GM03348 (cell line): ENCODE measurements at places on chromosomes 1 and 21.

- peak; percentile 79 for DNase-seq
These were observed 3.1 kb downstream of the PADI1 start for GRCh38 chr1:17207966-17208418.

- DNase-seq, result no peak
These were observed 48.5 kb downstream of the EVI5 start for GRCh38 chr1:92736395-92736794.

DNA sequence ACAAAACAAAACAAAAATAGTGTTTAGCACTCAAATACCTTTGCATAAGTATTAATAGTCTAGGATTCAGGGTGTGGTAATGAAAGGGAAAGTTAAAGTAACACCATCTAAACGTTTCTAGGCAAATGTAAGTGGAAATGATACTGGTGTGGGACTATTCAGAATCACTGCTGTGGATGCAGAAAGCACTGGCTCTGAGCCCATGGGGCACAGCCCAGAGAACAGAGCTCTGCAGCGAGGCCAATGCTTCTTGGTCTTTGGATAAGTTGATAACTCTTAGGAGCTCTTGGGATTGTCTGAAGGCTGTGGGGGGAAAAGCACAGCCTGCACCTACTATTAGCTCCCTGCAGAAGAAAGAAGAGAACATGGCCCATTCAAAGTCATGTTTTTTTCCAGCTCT is 21.4 kb upstream of the DNM3 start:
- DNase-seq, result no peak

DNA sequence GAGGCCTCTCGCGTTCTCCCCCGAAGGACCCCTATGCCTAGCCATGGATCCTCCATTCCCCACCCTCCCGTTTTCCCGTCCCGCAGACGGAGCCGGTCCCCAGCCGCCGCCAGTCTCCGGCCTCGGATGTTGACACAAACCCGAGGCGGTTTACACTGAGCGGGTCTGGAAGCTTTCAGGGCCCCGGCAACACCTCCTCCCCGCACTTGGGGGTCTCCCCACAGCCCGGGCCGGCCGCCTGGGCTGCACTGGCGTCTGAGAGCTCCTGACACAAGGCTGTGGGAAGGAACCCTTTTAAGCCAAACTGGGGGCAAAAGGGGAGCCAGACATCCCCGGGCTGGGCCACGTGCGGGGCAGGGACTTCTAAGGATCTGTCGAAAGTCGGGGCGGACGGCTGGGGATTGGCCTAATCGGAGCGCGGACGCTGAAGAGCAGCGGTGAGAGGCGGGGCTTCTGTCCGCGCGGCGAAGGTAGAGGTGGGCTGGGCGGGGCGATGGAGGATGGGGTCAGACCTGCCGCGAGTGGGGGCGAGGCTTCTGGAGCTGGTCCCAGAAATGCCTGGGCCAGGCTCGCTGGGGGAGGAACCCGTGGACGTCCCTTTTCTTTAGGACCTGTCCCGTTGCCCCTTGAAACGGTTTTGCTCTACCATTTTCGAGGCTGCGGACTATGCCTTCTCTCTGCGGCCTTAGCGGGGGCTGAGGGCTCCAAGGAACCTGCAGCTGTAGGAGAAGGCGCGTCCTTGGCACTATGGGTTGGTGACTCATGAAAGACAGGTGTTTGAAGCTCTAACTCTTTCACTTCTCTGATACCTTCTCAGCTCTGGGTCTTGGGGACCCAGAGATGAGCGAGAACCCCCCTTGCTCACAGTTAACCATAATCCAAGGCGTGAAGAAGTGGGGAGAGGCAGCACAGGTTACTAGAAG is 1.2 kb upstream of the HPCAL4 start:
- no peak for DNase-seq

DNA sequence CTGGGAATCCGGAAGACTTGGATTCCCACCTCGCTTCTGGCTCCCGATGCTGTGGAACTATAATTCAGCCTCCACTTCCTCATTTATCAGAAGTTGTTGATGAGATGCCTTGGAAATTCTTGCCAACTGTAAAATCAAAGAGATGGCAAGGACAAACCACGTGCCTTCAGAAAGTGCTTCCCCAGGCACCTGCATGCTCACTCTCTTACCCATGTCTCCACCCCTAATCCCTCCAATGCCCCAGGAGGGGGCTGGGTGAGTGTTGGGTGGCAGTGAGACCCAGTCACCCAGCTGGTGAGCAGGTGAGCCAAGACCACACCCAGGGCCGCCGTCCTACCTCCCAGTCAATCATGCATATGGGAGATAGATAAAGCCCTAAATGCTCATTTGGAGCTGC is 160.8 kb downstream of the PSMG1 start:
- no peak for DNase-seq

DNA sequence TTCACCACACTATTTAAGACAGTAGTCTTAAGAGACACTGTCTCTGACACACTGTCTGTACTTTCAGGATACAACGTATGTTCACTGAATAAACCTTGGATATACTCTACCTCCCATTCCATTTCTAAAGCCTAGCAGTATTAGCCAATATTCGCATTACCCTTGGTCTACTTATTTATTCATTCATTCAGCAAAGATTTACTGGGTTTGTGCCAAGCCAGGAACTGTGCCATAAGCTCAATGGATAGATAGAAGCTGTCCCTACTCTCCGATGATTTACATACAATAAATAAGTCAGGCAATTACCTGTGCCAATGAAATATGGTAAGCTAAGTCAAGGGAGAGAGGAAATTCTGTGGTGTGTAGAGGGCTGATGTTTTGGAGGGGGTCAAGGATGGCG is 195.2 kb upstream of the RAB4A start:
- DNase-seq, result no peak

DNA sequence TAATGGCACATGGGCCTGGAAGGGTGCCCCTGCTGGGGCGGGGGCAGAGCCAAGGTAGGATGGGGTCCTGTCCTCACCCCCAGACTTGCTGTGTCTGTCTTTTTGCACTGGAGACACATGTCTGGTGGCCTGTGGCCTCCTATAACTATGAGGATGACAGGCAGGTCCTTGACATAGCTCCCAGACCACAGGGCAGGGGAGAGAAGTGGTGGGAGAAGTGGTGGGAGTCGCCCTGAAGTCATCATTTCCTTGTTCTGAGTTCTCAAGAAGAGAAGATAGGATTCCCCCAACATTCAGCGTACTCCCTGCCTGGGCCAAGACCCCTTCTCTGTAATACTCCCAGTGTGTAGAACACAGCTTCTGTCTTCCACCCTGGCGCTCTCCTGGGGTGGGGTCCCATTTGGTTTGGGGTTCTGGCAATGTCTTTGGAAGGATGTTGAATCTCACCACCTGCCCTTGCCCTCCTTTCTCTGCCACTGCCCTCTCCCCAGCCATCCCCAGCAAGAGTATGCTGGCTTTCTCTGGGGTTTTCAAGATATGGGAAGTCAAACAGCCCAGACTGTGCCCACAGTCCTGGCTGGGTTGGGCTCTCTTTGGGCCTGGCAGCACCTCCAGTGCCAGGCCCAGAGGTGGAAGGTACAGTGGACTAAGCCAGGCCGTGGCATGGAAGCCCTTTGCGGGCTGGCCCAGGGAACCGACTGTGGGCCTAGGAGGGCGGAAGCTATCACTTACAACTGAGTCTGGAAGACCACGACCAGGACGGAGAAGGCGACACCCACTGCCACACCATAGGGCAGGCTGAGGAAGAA is 19.4 kb downstream of the SLC26A9 start:
- no peak for DNase-seq

GRCh38 chr1:19981507-19982312 is 2.3 kb upstream of the PLA2G2A start:
- DNase-seq, result no peak

DNA sequence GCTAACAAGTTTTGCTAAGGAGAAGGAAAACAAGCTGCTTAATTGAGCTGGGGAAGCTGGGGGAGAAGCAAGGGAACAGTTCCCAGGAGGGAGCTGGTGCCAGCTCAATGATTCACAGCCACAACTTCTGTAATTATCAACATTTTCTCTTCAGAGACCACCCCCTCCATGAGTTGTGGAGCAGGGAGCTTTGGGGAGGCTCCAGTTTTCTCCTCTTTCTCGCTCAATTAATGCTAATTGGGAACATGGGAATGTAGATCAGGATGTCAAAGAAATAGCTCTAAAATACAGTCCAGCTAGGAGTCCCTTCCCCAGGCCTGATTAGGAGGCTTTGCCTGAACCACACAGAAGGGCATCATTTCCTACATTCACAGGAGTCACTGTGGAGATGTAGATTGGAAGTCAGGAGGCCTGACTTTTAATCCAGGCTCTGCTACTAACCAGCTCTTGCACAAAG is 12.1 kb upstream of the MNDA start:
- DNase-seq, result no peak
